ENCODE measurements at places on chromosomes 3 and 15.

GRCh38 chr15:70023769-70024491, 73.8 kb downstream of the TLE3 start:
- peak; percentile 5 for DNase-seq

DNA sequence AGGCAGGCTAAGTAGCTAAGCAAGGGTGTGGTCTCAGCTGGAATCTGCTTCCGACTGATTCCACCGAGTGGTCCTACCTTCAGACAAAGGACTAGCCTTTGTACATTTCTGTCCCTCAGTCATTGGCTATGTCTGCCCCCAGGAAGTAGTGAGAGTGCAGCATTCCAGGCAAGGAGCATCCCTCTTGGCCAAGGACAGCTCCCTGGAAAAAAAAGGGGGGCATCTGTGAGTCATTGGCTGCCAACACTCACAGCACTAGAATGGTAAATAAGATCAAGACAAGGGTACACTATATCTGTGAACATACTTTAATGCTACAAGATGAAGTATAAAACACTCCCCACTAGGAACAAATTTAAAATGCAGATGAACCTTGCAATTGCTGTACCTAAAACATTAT, 66.8 kb downstream of the STAC start:
- DNase-seq, result no peak

DNA sequence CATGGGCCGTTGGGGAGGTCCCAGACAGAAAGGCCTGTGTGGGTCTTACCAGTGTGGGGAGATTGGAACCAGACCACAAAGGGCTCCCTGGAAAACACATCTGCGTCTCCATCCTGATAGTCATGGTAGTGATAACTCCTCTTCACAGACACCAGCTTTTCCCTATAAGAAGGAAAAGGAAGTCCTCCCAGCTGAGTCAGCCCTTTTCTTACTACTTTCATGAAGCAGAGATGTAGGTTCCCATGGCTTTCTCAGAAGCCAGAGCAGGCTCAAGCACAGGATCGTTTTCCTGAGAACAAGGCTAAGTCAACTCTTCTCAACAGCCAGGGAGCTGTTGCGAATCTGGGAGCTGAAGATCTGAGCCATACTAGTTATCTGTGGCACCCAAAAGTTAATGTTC, 6.1 kb downstream of the DNASE1L3 start:
- DNase-seq, result no peak

DNA sequence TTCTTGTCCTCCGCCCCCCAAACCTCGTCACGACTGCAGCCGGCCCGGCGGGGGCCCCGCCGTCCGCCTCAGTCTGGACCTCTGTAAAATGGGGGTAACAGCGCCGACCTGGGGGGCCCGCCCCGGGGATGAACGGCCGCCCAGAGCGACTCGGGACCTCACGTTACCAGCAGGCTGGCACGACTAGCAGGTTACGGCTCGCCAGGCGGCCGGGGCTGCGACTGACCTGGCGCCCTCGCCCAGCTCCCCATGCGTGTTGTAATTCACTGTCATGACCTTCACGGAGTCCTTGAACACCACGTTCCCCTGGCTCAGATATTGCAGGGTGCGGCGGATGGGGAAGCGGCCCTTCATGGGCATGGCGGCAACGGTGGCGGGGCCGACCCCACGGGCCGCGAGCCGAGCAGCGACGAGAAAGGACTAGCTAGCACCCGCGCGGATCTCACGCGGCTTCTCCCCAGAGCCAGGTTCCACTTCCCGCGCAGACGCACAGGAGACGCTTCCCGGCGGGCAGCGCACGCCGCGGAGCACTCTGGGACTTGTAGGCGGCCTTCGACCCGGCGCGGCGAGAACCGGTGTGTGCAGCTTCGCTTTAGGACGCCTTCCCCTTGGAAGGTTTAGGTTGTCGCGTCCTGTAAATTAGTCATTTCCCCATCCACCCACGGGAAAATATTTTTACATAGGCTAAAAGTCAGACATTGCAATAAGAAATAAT, at the start of gene MRPS25:
MRPS25 (minus strand) TSS at position 481 of the 715 bp plus-strand sequence; CDS start at position 360, 121 bp downstream.
- peak; percentile 77 for DNase-seq

DNA sequence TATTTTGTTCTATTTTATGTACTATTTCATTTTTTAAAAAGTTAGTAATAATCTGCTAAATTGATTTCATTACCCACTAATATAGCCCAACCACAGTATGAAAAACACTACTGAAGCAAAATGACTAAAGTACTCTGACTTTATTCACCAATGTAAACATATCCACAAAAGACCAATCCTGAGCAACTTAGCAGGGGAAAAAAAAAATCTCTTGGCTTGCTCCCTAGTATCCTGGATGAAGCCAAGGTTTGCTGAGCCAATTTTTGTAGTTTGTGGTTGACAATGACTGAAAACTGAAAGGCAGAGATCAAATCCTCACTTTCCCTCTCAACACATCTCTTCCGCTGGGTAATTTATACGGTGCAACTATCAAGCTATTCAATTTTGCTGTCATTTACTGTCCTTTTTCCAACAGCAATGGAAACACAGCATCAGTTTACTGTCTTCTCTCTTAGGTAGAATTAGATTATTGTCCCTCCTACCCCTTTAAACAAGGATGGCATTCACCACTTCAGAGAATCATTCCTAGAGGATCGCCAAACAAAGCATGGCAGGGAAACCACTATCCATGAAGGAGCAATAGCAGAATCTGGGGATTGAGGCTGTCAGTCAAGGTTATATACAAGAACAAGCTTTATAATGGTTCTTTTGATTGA, 149.7 kb downstream of the THRB start:
- DNase-seq, result no peak

- no peak for DNase-seq
Observed at GRCh38 chr3:55426486-55426885, 60.6 kb downstream of the WNT5A start.

GRCh38 chr15:90512981-90513380, 16.7 kb upstream of the CRTC3 start:
- no peak for DNase-seq

DNA sequence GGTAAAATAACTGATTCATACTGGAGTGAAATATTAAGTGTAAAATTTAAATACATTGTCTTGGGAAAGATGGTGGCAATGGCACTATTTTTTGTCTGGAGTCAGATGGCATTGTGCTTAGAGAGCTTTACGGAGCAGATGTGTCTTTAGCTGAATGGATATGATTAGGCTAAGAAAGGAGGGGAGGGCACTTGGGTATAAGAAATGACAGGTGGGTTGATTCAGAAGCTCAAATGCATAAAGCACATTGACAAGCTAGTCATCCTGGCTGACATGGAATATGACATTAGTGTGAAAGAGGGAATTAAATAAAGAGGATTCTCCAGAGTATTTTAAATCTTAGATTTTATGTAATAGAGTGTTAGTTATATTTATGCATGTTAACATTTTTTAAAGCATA, 570.1 kb upstream of the CBLB start:
- DNase-seq, result no peak

DNA sequence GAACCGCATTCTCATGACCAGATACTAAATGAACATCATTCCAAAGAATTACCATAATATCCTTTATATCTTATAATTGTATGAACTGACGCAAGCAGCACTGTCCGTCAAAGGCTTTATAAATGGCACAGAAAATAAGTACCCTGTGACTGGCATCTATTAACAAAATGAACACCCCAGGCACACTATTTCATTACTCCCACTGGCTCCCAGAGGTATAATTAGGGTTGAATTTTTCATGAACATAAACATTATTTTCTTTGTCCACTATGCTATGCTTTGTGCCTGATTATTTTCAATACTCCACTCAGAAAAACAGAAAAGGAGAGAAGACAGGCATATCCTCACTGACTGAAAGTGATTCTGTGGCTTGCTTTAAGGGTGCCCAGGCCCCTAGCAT, 71.1 kb downstream of the LYZL4 start:
- DNase-seq, result no peak

DNA sequence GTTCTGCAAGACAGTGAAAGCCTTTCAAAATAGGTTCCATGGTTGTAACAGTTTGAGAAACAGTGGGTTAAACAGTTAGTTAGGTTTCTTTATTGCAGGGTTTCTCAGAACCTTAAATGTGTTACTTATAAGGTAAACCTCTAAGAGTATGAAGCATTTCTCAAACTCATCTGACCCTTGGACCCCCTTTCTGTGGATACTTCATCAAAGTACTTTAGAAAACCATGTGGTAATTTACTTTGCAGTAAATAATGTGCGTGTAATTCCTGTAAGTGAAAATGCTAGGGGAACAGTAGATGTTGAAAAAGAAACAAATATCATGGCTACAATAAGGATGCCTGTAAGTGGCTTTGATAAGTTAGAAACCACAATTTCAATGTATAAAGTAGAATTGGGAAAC, 354.6 kb upstream of the RARB start:
- no peak for DNase-seq

- DNase-seq, result no peak
Observed at GRCh38 chr15:73265536-73266153, 103.1 kb downstream of the HCN4 start.

DNA sequence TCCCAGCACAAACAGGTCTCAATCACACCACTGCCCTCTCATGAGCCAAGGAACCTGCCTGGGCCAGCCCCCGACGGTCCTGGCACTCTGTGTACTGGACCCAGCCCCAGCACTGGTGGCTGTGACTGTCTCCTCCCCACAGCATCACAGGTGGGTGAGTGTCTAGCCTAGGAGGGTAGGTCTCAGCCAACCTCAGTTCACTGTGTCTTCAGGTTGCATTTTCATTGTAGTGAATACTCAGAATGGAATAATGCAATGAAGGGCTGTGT, 163.4 kb upstream of the NSMCE3 start:
- DNase-seq, result no peak

DNA sequence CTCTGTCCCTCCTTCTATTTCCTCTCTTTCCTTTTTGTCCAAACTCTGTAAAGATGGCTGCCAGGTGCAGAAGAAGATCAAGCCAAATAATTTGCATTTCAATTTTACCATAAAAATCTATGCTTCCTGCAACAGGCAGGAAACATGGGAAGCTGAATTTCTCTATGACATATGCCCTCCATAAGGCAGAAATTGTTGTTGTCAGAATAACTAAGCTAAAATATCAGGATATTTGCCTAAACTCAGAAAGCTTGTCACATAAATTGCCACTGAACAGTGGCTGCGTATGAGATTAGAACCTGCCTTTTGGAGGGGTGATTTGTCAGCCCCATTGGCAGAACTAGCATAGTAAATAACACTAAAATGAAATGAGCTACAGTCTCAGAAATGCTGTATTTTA, 288.3 kb upstream of the LMCD1 start:
- DNase-seq, result no peak

DNA sequence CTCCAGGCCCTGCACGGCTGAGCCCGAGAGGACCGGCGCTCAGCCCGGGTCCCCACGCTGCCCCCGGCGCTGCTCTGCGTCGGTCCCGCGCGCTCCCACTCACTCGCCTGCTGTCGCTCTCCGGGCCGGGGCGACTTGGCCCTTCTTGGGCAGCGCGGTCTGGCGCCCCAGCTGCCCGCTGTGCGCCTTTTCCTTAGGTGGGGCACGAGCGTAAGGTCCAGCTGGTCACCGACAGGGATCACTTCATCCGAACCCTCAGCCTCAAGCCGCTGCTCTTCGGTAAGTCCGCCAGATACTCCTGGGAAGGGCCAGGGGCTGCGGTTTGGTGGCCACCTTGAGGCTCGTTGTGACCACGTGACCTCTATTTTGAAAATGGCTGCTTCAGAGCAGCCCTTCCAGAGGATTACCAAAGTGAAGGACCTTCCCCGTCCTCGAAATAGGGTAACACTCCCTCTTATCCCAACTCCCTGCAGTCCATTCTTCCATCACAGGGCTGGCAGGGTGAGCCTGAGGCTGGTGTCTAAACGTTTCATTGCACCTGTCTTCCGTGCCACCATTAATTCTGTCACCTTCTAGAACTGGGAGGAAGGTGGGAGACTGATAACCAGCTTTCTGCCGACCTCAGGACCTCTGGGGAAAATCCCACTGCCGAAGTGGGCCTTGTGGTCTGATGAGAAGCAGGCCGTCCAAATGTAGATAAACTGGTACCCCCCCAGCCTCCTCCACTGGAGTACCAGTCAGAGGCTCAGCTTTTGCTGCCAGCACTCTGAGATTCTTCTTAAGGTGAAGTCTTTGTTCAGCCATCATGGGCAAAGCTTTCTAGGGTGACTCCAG, 812 bp downstream of the P4HTM start:
- DNase-seq, result no peak

GRCh38 chr3:125025642-125026041, 30.2 kb downstream of the HEG1 start:
- no peak for DNase-seq

DNA sequence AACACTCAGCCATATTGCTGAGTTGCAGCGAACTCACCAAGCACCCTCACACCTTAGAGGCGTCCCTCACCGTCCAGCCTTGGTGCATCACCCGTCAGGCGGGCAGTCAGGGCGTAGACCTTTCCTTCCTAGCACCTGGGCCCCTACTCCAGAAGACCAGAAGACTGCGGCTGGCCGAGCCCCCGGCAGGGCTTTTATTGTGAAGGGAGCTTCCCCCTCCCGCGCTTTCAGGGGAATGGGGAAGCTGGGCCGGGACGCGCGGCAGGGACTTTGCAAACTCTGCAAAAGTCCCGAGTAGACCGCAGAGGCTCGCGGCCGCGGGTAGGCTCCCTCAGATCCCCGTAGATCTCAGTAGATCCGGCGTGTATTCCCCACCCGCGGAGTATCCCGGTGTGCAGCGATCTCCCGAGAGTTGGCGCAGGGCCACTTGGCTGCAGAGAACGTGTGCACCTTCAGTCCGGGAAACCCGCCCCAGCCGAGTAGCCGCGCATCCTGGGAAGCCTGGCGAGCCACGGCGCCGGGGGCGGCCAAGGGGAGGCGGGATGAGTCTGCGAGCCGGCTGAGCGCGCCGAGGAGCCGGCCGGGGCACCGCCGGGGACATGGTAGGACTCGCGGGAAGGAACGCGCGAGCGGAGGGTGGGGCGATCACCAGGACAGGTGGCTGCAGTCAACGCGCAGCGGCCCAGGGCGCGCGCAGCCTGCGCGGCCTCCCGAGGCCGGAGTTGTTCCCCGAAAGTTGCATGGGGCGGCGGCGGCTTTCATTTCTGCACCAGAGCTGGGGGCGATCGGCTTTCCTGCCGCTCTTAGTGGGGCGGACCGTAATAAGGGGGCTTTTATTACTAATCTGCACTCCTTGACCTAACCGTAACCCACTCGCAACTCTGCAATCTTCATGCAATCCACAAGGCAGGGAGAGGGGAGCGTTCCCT, at the start of gene GASK1A:
GASK1A (plus strand) TSS at position 268 of the 929 bp plus-strand sequence; CDS start at position 600, 332 bp downstream.
- peak; percentile 18 for DNase-seq

DNA sequence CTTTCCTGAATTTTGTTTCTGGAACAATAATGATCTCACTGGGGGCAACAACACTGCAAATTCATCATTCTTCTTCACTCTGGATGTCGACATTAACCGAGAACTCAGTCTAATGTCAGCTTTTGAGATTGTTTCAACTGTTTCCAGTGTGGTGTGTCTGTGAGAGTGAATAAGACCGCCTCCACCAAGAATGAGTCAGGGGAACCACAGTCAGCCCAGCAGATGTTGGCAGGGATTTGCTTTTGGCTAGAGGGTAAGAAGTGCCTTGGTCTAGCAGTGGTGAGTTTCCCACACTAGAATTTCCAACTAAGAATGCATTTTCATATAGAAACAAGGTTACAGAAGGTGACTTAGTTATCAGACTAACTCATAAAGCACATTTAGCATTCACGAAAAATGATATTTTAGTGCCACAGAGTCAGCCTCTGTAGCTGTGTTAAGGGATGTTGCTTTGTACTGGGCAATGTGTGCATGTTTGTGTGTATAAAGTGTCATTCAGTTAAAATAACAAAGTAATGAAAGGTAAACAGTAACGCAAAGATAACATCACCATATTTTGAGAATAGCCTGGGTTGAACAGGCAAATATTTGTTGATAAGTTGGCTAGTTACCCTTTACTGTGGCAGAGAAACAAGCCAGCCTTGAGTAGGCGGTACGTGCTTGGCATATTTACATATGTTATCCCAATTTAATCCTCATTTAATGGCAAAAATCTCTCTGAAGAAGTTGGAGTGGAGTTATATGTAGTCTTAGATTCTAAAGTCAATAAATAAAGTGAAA, 33.8 kb downstream of the DRD3 start:
- DNase-seq, result peak; percentile 54
